ENCODE measurements at places on chromosomes 5 and 9.

DNA sequence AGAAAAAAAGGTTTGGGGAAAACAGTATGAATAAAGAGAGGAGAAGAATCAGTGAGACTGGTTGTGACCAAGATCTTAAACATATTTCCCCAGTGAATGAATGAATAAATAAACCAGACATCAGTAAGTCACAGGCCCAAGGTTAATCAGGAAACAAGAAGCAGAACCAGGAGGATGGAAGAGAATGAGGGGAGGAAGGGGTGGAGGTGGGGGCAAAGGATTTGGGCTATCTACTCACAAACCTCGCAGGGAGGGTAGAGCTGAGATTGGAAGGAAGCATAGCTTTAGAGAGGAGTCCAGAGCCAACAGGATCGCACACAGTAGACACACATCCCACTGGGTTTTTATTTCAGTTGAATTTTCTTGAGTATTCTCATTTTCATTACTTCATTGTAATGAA, 47.7 kb upstream of the RICTOR start:
- DNase-seq = no peak

- DNase-seq = no peak
Measured at GRCh38 chr5:65482296-65482735, 596 bp upstream of the ADAMTS6 start.

DNA sequence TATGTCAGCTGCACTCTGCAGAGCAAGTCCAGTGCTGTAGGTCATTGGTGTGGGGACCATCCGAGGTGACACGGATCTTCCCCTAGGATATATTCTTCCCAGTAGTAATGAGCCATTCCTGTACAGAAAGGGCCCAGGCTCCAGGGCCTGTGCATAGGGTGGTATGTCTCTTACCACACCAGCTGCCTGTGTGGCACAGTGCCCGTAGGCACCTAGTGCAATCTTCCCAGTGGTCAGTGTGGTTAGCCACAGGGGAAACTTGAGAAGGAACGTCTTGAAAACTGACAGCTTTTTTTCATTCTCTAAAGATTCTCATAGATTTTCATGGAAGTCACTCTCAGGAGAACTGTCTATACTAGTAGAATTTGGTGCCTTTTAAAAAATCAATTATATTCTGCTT, 39.8 kb downstream of the CYSTM1 start:
- no peak for DNase-seq

DNA sequence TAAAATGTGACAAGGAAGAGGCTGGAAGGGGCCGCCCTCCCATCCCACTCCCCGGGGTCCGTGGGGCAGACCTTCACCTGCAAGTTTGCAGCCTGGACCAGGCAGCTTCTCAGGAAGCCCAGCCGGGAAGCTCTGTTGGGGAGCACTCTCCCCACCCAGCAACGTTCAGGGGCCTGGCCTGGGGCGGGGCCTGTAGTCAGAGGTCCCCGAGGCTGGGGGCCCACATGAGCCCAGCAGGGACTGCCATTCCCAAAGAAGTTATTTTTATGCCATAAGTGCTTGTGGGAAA, 32.7 kb upstream of the NOTCH1 start:
- DNase-seq = no peak

GRCh38 chr9:21817176-21817575, 14.7 kb downstream of the MTAP start:
- no peak for DNase-seq

GRCh38 chr5:107799306-107799705, 128.6 kb upstream of the EFNA5 start:
- no peak for DNase-seq

GRCh38 chr5:72325566-72326305, 5.6 kb downstream of the PTCD2 start:
- DNase-seq = no peak

DNA sequence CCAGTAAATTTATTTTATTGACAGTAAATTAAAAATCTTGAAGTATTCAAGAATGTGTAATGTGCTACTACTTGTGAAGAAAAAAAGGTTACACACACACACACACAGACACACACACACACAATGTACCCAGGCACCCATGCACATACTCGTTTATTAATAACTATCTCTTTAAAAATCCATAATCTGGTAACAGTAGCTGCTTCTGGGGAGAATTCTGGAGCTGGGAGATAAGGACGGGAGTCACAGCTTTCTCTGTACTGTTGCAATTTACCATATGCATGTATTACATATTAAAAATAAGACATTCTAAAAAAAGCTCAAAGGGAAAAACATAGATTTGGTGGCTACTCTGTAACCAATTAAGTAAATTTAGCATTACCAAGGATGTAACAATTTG, 7.9 kb upstream of the C1QTNF2 start:
- no peak for DNase-seq

DNA sequence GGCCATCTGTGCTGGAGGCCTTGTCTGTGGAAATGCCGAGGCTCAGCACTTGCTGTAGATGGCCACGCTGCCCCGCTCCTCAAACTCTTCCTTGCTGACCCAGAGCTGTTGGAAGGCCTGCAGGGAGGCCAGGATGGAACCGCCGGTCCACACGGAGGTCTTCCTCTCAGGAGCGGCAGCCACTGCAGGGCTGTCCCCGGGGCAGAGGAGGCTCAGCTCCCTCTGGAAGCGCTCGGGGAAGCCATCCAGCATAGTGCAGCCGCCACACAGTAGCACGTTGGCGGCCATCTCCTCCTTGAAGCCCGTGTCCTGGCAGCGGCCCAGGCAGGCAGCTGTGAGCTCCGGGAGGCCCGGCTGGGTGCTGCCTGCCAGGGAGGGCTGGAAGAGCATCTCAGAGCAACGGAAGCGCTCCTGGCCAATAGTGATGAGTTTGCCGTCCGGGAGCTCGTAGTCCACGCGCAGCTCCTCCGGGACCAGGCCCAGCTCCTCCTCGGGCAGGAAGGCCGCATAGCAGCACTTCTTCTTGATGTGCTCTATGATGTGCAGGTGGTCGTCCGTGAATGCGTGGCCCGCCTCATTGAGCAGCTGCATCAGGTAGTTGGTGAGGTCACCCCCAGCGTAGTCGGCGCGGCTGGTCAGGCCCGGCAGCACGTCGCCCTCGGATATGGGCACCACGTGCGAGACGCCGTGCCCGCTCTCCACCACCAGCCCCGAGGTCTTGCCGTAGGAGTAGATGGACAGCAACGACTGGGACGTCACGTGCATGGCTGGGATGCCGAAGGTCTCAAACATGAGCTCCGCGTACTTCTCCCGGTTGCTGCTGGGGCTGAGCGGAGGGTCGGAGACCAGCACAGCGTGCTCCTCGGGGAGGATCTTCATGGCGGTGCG, 901 bp downstream of the ACTL7B start:
- no peak for DNase-seq

DNA sequence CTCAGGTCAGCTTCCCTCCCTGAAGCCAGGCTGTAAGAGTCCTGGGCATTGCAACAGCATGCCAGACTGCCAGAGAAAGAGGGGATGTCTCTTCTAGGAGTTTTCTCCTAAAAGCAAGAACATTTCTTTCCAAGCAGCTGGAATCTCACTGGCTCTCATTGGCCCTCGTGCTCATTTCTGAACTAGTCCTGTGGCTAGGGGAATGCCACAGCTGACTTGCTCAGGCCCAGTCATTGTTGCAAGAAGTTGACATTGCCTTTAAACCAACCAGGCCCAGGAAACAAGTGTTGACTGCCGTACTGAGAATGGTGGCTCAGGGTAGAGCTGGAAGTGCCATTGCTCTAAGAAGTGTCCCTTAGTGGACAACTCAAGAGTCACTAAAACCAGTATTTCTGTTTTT, 15.0 kb upstream of the CEP120 start:
- no peak for DNase-seq

GRCh38 chr9:81456431-81457006, 232.8 kb downstream of the TLE1 start:
- DNase-seq = no peak

- no peak for DNase-seq
Measured at GRCh38 chr5:175351126-175351525, 92.9 kb downstream of the DRD1 start.

DNA sequence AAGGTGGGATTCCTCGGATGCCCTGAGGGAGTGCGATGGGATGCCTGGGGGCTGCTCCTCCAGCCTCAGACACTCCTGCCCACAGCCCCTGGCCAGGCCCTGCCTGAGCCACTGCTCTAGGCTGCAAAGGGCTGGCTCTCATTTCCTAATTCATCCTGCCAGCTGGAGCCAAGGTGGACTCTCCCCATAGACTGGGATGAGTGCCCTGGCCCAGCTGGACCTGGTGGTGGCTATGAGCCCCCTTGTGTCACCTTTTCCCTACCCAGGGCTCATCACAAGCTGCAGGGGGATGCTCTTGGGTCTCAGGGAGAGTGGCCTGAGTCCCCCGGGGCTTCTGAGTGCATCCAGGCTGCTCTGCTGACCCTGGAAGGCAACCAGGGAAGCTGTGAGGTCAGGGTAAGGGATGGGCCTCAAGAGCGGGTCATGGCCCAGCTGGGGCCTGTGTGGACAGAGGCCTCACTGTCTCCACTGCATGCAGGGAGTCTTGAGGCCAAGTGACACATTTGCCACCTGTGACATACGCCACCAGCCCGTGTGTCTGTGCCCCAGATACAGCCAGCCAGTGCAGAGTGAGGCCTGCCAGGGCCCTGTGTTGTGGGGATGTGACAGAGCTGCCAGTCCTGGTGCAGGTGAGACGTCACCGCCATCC, 102.7 kb upstream of the IER5L start:
- no peak for DNase-seq

- no peak for DNase-seq
Measured at GRCh38 chr5:112975721-112976431, 722 bp upstream of the DCP2 start.

DNA sequence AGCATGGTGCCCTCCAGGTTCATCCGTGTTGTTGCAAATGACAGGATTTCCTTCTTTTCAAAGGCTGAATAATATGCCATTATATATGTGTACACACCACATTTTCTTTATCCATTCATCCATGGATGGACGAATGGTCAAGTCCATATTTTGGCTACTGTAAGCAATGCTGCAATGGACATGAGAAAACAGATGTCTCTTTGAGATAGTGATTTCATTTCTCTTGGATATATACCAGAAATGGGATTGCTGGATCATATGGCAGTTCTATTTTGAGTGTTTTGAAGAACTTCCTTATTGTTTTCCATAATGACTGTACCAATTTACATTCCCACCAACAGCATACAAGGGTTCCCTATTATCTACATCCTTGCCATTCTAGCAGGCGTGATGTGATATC, 67.9 kb downstream of the TEK start:
- DNase-seq = no peak

DNA sequence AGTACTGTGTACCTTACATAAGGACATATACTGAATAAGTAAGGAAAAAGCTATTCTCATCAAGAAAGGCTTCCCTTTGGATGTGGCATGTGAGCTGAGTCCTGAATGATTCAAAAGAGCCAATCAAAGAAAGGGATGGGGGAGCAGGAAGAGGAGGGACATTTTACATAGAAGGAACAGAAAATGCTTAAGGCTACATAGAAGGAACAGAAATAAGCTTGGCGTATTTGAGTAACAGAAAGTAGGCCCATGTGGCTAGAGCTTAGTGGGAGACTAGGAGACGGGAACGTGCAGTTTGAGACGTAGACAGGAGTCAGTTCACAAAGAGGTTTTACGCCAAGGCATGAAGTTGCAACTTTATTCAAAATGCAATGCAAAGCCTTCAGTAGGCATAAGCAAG, 126.3 kb downstream of the CEMIP2 start:
- no peak for DNase-seq

Data from CD4-positive, CD25-positive, alpha-beta regulatory T cell (primary cell).